CD8-positive, alpha-beta memory T cell (primary cell): ENCODE measurements at places on chromosomes 13 and 19.

DNA sequence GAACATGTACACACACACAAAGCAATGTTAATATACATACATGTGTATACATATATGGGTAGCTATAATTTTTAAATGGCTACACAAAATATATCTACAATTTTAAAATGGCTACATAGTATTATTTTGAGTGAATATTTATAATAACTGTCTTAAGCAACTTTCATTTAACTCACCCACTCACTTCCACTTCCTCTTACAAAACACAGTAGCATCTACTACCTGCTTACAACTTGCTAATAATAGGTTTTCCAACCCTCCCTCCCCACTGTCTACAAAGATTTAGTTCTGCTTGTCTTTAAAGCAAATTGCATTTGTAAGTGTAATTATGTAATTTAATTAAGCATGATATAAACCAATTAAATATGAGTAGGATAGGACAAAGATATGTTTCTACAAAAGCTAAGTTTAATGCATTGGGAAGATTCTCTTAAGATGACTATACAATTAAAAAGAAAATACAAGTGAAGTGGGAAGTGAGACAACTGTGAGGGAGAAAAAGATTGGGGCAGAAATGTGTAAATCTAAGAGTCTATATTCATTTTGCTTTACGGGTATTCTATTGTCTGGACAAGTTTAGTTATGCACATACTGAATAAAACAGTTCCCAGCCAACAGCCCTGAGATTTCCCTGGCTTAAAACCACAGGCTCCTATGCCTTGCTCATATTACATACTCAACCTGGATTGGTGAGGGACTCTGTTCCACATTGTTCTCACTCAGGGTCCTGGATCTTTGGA lies 583.1 kb downstream of the EFNB2 start:
- no peak for DNase-seq

DNA sequence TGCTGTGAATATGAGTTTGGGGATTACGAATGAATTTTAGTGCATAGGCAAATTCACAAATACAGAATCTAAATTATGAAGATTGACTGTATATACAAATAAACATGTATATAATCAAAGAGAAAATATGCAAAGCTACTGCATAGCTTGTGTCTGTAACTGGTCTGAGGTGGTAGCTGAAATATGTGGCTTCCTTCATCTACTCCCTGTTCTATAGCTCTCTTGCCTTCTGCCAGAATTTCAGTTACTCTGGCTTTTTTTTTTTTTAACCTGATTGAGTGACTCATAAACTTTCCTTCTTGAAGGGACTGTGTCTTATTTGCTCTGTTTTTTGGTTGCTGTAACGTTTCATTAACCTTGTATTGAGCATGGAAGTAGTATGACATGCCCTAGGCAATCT lies 26.6 kb downstream of the DNAJC3 start:
- no peak for DNase-seq

GRCh38 chr19:10835089-10835753 lies 791 bp downstream of the TMED1 start:
- no peak for DNase-seq

- no peak for DNase-seq
Measured at GRCh38 chr13:98917116-98917515, 60.7 kb downstream of the DOCK9 start.

DNA sequence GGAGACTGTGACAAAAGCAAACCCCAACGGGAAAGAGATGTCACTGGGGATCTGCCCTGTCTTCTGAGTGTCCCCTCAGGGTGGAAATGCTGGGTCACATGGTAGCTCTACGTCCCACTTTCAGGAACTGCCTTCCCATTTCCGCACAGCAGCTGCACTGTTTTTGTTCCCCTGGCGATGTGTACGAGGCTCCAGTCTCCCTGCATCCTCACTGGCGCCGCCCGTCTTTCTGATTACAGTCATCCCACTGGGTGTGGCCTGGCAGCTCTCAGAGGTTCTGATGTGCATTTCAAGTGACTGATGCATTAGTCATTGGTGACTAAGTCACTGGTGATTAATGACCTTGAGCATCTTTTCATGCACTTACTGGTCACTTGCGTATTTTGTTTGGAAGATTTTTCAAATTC lies 21.2 kb downstream of the PCID2 start:
- DNase-seq = no peak

DNA sequence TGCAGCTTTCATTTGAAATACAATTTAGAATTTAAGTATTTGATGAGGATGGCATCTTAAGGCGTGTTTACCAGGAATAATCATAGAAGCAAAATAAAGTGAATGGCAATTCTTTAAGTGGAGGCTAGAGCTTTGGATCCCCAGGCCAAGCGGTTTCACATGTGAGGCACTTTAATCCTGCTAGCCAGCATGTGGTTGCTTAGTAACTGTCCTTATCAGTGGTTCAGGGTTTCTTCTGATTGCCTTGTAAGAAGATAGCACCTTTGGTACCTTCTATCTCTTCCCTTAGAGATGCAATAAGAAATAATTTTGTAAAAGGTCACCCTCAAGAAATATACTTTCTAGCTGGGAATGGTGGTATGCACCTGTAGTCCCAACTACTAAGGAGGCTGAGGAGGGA lies 38.9 kb upstream of the SERP2 start:
- no peak for DNase-seq

GRCh38 chr13:108350579-108350978 lies 81.1 kb downstream of the TNFSF13B start:
- DNase-seq = no peak

DNA sequence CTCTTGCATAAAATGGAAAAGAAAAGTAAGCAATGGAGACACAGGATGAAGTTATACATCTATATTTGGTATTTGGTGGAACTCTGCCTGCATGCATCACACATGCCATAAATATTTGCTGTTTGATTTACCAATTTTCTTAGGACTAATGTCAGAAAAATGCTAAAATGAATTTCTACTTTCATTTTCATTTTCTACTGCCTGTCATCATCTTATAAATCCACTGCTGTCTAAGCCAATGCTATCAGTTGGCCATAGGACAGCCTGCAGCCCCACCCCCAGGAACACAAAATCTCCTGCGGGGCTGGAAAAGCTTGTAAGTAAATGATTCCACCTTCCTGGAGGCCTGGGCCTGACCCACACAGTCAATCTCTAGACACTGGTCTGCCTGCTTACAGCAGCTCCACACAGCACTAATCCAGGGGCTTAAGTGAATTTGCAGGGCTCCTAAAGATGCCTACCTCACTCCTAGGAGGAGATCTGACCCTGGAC lies 122.0 kb downstream of the ENOX1 start:
- DNase-seq = no peak

GRCh38 chr13:52195401-52195837 lies 36.0 kb upstream of the NEK3 start:
- peak; percentile 66 for DNase-seq

DNA sequence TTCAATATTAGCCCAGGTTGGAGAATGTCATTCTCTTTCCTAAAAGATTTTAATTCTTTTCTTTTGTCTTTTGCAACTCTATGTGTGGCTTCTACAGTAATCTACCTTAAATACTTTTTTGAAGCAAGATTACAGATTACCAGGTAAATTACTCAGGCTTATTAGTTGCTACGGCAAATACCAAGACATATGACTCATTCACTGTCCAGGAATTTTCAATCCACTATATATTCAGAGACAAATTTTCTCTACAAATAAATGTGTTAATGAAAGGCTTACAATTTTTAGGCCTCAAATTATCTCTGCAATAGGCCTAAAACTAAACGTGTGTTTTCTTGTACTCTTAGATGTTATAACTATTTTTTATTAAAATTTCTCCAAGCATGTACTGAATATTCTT lies 631.3 kb downstream of the DIAPH3 start:
- no peak for DNase-seq

DNA sequence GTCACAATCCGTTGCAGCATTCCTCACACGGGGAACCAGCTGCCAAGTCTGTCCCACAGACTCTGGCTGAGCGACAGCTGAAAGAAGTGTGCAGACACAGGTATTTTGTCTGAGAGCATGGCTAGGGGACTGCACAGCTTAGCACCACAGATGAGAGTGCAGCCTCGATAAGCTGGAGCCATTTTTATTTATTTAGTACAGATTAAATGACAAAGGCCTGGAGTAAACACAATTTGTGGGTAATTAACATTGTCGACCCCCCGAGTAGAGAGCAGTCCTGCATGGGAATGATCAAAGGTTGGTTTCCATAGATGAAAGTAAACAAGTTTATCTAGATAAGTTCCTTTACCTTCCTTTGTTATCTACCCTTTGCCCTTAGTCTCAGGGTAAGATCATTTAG lies 836.2 kb downstream of the DACH1 start:
- no peak for DNase-seq

DNA sequence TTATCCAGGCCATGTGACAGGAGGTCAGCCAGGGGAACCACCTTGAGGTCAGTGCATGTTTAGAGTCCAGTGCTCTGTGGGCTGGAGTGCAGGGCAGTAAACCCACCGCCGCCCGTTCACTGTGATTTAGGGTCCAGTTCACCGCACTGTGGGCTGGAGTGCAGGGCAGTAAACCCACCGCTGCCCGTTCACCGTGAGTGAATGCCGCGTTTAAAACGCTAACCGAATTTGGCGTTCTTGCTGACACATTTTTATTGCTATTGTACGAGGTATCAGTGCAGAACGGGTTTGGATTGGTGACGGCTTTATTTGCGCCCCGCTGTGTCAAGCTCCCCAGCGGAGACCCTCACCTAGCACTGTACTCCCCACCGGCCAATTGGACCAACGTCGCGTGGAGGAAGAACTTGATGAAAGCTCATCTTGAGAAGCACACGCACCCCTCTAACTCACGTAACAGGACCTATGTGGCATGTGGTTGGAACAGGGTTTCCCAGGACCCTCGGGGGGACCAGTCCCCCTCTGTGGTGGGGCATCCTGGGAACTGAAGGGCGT lies 27.9 kb downstream of the C13orf46 start:
- no peak for DNase-seq

- no peak for DNase-seq
Measured at GRCh38 chr13:75541287-75541686, 3.6 kb upstream of the COMMD6 start.

GRCh38 chr19:12047868-12048267 lies 4.9 kb downstream of the ZNF878 start:
- DNase-seq = no peak

DNA sequence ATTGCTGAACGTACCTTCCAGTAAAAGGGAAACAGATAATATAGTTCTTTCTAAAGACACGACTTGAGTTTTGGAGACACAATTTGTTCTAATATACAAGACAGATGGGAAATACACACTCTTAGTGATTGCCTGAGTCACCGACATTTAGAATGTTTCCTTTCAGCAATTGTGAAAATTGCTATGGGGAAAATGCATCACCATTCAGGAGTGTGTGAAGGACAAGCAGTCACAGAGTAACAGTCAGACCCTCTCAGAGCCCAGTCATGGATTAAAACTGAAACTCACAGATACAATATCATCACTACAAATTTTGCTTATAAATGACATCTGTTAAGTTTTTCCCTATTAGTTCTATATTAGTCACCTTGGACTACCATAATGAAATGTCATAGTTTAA lies 286.1 kb downstream of the SPRY2 start:
- DNase-seq = no peak

- no peak for DNase-seq
Measured at GRCh38 chr13:73981595-73981994, 152.6 kb downstream of the KLF12 start.

DNA sequence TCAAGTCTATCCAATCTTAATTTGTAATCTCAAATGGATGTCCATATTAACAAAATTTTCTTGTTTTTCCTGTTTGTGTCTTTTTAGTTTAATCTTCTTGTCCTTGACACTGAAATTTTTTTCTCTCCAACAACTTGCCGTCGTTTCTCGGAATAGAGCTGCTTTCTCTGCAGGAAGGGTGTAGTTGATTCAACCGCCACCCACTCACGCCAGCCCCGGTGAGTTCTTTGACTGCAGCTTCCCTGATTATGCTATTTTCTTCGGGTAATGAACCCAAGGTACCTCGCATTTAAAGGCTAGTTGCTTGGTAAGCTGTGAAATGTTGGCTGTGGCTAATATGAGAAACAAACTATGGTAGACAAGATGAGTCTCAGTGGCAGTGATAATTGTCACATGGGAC lies 72.2 kb downstream of the DPRX start:
- no peak for DNase-seq

DNA sequence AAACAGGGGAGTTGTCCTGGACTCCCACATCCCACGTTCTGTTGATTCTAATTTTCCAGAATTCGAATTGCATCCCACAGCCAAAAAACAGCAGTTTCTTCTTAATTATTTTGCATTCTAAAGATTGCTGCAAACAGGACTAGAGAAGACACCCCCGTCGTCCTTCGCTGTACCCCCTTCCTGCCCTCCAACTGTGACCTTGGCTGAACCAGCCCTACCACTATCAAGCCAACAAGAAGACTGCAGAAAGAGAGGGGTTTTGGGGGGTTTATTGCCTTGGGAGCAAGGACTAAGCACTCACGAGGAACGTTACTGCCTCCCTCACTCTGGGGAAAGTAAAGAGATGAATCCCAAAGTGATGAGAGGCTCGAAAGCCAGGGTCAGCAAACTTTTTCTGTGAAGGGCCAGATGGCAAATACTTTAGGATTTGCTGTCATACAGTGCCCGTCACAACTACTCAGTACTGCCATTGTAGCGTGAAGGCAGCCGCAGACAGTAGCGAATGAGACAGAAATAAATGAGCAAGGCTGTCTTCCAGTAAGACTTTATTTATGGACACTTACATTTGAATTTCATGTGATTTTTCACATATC lies 32.5 kb upstream of the KATNAL1 start:
- DNase-seq = no peak

DNA sequence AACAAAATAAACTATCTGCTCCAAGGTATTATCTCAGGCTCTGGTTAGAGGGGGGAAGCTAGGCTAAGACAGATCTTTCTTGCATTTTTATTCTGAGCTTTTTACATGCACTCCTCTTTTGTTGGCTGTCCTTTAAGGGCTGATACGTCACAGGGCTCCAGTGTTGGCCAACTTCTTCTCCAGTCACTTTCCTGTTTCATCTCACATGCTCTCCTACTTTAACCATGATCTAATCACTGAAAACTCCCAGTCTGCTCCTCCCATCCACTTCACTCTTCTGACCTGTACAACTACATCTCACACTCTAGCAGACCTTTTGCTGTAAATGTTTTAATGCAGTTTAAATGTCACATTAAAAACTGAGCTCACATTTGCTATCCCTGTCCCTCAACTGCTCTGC lies 510.0 kb upstream of the KLF12 start:
- no peak for DNase-seq

GRCh38 chr13:79307866-79308298 lies 98.2 kb downstream of the RBM26 start:
- DNase-seq = no peak

GRCh38 chr13:113526466-113527220 lies 36.1 kb upstream of the DCUN1D2 start:
- DNase-seq = no peak

GRCh38 chr19:27748551-27749152 lies 1464.3 kb downstream of the UQCRFS1 start:
- no peak for DNase-seq

DNA sequence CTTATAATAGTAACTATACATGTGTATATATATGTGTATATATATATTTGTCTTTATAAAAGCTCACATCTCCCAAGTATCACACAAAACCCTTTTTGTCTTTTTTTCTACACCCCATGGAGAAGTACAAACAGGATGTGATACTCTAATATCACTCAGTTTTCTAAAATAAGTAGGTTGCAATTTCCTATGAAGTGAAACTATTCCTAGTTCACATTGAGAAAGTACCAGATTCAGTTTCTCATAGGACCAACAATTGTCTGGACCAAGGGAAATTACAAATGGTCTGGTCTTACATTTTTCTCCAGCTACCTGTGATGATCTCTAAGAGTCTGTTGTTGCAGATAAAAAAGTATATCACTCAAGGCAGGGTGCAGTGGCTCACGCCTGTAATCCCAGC lies 17.9 kb upstream of the LILRB1 start:
- DNase-seq = no peak

GRCh38 chr13:107157271-107157670 lies 589.3 kb upstream of the ARGLU1 start:
- no peak for DNase-seq
